ENCODE measurements at places on chromosomes 5 and 9.

GRCh38 chr9:96660692-96661248, 5.7 kb upstream of the PRXL2C start:
- DNase-seq = no peak

GRCh38 chr9:80875947-80876346, 813.4 kb downstream of the TLE1 start:
- no peak for DNase-seq

- DNase-seq = no peak
These were observed 2.8 kb upstream of the ARRDC1 start for GRCh38 chr9:137602661-137603060.

DNA sequence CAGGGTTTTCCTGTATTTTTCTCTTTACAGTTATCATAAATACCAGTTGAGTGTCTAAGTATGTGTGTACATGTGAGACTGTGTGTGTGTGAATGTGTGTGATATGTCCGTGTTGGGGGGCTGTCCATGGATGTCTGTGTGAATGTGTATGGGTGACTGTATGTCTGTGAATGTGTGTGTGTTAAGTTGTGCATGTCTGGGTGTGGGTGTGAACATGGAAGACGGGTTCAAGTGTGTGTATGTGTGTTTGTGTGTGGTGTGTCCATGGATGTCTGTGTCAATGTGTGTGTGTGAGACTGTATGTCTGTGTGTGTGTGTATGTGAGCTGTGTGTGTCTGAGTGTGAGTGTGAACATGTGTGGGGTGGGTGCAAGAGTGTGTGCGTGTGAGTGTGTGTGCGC, 55.0 kb downstream of the VAV2 start:
- DNase-seq = no peak

- no peak for DNase-seq
These were observed 95.5 kb downstream of the GHR start for GRCh38 chr5:42518595-42519221.

GRCh38 chr9:33165263-33166151, 1.6 kb downstream of the B4GALT1 start:
- no peak for DNase-seq

- no peak for DNase-seq
These were observed 36.7 kb downstream of the ARHGAP26 start for GRCh38 chr5:142806841-142807267.
